ENCODE measurements at places on chromosomes 3 and 15.

GRCh38 chr15:65059931-65060596, 7.7 kb downstream of the RASL12 start:
- DNase-seq, result no peak

DNA sequence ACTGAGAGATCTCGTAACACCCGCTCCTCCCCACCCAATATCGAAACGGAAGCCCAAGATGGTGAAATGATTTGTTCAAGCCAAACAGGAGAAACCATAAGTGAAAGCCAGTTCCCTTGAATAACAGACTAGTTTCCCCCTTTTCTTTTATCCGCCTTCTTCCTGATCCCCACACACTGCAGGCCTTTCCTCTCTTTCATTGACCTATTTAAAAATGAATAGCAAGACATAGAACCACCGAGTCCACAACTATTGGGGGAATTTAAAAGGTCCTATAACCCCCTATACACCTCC, 382 bp upstream of the COX17 start:
- DNase-seq, result no peak

DNA sequence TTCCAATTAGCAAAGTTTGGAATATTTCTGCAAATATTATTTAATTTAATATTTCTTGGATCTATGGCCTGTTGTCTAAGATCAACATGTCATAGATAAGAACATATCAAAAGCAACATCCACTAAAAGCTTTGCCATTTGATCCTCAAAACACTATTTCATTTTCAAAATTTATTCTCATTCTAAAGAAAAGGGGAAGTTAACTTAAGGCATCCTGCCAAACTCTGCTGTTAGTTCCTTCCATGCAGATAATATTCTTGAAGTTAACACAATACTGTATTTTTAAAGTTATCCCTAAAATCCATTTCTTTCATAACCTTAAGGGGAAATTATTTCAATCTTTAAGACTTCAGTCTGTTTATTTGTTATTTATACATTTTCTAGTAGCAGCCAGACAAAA, 28.2 kb upstream of the GBE1 start:
- no peak for DNase-seq

- no peak for DNase-seq
These were observed 102.7 kb upstream of the UMPS start for GRCh38 chr3:124627501-124627908.

GRCh38 chr3:52520141-52520667, 13.5 kb downstream of the NT5DC2 start:
- no peak for DNase-seq

GRCh38 chr15:80920271-80920699, 69.3 kb downstream of the MESD start:
- no peak for DNase-seq

DNA sequence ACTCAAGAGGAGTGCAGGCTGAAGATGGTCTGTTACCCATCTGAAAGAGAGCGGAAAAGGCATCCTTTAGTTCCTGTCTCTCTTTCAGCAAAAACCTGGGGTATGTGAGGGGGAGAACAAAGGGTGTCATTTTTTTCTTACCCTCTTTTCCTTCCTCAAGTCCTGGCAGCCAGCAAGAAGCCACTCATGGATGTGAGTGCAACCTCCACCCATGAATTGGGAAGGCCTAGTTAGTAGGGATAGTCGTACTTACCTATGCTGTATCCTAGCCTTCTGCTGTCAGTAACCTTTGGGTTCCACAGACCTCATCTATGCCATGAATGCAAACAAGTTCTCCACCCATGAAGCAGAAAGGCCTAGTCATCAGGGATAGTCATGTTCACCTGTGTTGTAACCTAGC, 472.8 kb downstream of the ZIC1 start:
- DNase-seq, result no peak

- peak; percentile 50 for DNase-seq
These were observed 118.1 kb downstream of the TBC1D2B start for GRCh38 chr15:77959432-77959879.

DNA sequence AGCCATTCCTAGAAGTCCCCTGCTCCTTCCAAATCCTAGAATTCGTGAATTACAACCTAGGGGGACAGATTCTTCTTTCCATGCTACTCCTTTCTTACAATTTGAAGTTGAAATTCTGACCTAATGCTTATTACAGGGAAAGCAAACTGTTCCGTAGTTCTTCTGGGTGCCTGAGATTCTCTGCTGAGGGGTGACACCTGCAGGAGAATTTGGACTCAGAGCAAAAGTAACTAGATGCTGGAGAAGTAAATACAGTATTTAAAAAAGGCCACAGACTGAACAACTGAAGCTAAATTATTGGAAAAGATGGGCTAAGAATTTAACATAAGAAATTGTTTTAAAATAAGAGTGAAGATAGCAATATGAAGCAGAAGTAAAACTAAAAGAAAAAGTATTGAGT, 37.9 kb downstream of the ACAD9 start:
- DNase-seq, result no peak

DNA sequence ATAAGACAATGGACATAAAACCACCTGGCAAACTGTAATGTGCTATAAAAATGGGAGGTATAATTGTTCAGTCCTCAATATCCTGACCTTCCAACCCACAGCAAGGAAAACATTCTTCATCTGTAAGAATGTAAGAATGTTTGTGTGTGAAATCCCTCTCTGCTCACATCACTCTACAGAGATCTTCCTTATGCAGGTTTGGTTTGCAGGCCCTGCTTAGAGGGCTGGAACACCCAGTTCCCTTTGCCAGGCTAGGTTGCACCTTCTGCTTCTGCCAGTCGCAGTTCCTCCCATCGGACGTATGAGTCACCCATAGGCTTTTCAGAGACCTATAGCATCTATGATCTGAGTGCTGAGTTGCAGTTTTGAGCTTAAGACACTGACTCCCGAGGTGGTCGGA, 24.1 kb upstream of the MINAR1 start:
- no peak for DNase-seq

DNA sequence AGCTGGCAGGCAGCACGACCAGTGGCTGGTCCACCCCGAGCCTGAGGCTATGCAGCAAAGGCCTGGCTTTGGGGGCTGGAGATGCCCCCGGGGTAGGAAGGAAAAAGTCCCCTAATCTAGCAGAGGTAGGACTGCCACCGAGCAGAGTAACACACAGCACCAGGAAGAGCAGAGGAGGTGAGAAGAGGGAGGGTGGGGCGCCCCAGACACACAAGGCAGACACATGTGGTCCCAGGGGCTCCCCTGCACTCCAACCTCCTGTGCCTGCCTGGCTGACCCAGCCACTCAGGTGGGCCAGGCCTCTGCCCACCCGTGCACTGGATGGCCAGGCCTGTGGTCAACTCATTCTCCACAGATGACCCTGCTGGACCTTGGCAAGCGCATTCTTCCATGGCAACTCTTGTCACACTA, 112.4 kb downstream of the ADCY5 start:
- no peak for DNase-seq

DNA sequence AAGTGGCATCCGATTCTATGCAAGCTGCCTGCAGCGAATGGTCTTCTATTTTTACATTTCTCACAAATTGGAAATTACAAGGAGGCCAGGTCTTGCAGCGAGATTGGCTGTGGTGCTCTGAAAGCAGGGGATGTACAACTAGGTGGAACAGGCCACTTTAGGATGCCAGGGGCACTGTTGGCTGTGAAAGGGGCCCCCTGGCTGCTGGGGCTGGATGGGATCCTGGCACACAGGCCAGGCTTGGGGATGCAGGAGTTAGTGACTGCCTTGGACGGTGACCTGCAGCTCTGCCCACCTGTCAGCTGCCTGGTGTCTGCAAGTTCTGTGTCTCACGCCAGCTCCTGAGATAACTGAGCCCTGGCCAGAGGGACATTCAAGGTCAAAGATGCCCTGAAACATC, 4.6 kb downstream of the SLC6A1 start:
- no peak for DNase-seq

DNA sequence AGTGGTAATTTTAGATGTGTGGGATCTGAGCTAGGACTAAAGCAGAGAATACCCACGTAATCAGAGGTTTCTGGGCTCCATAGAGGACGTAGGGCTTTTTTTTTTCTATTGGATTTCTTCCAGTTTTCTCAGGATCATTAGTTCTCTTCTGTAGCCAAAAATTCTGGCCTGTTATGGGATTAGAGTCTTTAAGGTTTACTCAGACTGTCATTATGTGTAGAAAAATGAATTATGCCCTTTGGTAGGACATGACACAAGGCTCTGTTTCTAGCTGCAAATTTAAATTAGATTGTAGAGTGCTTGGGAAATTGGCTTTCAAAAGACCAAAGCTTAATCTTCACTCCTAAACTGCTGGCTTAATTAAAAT, 1.9 kb downstream of the SETD5 start:
- no peak for DNase-seq

DNA sequence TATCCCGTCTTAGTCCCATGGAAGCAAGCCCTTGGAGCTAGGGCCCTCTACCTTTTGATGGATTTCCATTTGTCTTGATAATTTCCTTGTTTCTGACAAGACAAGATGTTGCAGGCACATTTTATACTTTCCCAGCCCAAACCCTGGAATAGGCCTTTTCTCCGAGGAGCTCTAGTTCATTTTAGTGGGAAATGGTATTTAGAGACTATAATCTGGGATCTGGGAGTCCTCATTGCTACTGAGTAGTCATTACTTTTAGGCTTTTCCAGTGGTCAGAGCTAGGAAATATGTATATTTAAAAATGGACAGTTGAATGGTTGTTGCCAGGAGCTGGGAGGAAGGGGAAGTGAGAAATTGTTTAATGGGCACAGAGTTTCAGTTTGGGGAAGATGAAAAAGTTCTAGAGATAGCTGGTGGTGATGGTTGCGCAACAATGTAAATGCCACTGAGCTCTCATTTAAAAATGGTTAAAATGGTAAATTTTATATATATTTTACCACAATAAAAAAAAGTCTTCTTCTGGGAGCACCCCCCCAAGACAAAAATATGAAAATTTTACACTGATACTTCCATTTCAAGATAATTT, 31.6 kb downstream of the MLH1 start:
- DNase-seq, result no peak

- no peak for DNase-seq
These were observed 1.0 kb upstream of the ZNF620 start for GRCh38 chr3:40504636-40505430.

DNA sequence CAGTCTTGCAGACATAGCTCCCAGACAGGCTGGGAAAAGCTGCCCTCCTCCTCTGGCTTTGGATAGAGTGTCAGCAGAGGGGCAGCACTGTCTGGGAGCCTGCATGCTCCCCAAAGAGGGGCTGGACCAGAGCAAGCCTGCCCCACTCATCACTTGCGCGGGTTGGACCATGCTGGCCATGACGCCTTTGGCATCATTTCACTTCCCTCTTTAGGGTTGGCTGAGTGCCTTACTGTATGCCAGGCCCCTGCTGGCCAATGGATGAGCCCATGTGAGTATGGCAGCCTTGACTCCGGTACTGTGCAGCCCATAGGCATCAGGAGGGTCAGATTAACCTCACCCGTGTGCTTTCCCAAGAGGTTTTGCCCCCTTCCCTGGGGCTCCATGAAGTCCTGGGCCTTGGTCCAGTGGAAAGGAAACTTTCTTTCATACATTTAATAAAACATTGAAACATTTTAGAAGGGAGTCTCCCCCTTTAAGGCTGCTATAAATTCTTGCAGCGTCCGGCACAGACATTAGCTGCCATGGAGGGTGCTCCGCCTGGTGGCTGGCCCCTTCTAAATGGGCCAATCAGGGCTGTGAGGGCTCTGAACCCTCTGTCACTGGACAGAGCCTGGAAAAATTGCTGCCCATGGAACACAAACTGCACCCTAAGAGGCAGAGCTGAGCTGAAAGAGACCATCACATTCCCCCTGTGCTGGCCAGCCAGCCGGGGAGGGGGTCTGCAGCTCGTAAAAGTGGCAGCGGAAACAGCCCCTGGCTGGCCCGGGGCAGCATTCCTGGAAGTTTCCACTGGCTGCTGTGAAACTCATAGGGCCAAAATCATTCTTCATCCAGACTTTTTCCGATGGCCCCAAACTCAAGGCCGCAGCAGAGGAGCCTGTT, 20.8 kb upstream of the DUSP7 start:
- DNase-seq, result no peak

DNA sequence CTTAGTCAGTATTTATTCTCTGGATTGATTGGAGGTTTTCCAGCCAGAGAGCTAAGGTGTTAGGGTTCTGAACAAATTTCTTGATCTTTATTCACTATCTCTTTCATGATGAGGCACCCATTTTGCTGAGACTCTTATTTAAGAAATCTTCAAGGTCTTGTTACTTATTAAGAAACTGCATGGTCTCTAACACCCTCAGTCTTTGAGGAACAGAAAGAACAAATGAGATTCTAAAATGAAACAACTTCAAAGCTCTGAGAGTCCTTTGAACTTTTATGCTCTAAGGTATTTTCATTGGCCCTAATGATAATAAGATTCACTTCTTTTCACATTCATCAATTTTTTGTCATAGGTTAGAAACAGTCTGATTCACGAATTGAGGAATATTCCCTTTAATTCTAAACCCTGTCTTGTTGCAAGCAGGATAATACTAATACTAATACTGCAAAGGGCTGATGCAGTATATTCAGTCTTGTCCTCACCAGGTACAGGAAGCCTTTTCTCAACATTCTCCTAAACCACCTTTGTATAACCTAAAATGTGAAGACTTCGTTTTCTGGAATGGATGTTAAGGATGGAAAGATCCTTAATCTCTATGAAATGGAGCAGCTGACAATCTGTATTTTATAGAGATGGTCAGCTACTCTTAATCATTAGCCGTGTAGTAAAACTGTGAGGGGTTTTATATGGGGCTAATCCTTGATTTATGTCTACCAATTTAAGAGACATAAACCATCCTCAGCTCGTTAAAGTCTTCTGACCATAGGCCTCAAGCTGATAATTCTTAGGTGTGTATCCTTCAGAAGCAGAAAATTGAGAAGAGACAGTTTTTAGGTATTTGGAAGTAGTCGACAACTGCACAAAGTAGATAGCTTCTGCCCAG, 198.3 kb downstream of the OTOL1 start:
- DNase-seq, result no peak

- no peak for DNase-seq
These were observed 61.7 kb downstream of the CCNL1 start for GRCh38 chr3:157098121-157098822.

- DNase-seq, result no peak
These were observed 139.5 kb downstream of the TJP1 start for GRCh38 chr15:29682781-29683180.

- DNase-seq, result peak; percentile 98
These were observed at the start of the genes MYO9A and SENP8 for GRCh38 chr15:72118017-72118978. TSS of gene MYO9A (minus strand) at chr15:72118150. CDS start at chr15:72046563, 71,587 bp downstream. TSS of gene SENP8 (plus strand) at chr15:72118403. CDS start at chr15:72139624, 21,221 bp downstream.

DNA sequence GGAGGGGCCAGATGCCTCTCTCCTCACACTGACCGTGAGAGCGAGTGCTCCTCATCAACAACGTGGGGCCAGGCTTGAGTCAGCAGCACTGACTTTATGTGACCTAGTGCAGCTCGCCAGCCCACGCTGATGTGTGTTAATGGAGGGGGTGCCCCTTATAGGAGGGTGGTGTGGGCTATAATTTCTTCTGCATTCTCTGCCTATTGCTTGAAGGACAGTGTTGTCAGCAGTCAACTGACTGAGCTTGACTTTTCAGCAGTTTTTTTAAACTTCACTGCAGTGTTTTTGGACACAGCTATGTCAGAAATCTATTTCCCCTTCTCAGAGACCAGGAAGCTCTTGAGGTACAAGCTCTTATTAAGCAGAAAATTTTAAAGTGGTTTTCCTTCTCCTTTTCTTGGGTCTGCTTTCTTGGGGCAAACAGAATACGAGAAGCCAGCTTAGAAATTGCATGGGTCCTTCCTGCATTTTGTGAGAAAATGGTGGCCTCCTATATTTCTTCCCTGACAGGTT, 304.8 kb upstream of the CTDSPL start:
- no peak for DNase-seq

GRCh38 chr15:100073982-100074381, 267.8 kb downstream of the ADAMTS17 start:
- no peak for DNase-seq

All from left renal pelvis (tissue), 4 donors.